Activated gamma-delta T cell (primary cell): ENCODE measurements at places on chromosomes 5 and 9.

- no peak for DNase-seq
Observed at GRCh38 chr5:178519155-178519554, 71.0 kb downstream of the COL23A1 start.

DNA sequence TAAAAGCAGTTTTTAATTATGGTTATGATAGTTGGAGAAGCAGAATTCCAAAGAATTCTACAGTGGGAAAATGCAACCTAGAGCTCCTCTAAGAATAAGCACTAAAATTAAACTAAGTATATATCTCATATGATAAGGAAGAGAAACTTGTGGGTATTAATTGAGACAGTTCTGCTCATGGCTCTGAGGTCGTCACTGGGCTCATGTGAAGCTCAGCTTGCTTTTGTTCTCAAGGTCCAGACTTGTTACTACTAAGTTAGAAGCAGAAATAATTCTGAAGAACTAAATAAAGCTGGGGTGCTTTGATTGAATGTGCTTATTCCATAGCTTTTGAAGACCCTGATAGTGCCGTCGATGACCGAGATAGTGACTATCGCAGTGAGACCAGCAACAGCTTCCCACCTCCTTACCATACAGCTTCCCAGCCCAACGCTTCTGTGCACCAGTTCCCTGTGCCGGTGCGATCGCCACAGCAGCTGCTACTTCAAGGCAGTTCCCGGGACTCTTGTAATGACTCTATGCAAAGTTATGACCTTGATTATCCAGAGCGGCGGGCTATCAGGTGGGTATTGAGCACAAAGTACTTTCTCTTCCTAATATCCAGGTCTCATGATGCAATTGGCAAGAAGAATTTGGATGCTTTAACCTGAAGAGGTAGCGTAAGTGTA is 133.7 kb downstream of the UNC13B start:
- DNase-seq = no peak

DNA sequence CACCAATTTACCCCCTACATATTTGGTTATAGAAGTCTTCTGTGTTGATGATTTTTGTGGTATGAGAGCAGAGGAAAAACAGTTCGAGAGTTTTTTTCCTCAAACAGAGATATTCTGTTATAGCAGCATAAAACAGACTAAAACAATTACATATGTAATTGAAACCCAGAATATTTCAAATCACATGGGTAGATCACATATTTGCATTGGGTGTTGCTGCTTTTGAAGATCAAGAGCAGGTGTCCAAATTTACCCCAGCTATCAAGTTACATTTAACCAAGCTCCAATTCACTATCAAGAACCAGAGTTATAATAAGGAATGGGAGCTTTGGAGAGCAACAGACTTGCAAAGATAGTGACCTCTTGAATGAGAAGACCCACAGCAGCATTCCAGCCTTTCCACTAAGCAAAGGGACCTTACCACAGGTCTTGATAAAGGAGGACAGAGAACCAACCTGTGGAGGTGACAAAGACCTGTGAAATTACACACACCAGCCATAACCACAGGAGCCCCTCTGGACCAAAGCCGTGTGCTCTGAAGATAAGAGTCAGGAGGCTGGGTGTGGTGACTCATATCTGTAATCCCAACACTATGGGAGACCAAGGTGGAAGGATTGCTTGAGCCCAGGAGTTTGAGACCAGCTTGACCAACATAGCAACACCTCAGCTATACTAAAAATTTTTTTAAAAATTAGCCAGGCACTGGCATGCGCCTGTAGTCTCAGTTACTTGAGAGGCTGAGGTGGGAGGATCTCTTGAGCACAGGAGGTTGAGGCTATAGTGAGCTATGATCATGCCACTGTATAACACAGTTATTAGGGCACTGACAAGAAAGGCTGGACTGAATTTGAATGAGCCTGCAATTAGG is 4.0 kb upstream of the CCL28 start:
- no peak for DNase-seq

DNA sequence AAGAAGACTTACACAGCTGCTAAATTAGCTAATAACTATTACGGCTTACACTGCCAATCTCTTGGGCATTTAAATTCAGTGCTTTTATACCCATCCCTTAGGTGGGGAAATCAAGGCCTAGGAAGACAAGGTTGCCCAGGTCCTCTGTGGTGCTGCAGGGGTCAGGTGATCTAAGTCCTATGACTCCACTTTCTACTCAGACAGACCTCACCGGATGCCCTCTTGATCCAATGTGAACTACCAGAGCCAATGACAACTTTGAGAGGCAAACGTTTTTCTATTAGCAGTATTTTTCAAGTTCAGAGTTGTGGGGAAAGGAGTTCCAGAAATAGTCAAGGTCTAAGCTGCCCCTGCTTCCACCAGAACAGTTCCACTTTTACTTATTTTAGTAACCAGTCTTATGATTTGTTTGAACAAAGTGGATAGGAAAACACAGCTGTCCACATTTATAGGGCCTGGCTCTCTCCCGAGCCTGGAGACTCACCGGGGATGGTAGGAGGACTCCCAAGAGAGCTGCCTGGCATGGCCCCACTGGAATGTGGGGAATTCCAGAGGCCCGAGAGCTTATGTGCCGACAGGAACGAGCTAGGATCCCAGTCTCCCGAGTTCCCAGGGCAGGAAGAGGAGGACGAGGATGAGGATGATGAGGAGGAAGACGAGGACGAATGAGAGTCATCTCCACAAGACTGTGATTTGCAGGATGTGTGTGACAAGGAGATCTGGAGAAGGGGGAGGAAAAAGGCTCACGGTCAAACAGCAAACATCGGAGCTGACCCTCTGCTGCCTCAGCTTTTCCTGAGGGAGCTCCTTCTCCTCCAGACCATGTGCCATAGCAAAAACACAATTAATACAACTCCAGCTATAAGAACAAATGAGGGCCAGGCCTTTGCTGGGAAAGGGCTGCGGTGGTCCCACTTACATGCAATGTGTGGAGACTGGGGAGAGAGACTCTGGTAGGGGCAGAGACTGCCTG is 16.7 kb downstream of the FAM193B start:
- no peak for DNase-seq

DNA sequence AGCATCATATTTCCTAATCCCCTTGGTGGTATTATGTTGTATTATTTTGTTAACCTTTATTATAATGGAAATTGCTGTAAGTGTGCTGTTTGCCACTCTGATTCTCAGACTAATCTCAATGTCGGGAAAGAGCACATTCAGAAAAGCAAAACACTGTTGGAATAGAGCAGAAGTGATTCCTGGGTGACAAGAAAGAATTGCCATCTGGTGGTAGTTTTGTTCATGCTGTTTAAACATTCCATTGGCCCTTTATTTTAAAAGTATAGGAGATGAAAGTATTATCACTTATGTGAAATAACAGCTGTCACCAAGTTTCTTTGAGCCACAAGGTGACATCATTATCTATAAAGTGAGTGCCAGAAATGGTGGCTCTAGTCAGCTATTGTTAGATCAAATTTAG is 301.3 kb upstream of the SGCD start:
- DNase-seq = no peak

DNA sequence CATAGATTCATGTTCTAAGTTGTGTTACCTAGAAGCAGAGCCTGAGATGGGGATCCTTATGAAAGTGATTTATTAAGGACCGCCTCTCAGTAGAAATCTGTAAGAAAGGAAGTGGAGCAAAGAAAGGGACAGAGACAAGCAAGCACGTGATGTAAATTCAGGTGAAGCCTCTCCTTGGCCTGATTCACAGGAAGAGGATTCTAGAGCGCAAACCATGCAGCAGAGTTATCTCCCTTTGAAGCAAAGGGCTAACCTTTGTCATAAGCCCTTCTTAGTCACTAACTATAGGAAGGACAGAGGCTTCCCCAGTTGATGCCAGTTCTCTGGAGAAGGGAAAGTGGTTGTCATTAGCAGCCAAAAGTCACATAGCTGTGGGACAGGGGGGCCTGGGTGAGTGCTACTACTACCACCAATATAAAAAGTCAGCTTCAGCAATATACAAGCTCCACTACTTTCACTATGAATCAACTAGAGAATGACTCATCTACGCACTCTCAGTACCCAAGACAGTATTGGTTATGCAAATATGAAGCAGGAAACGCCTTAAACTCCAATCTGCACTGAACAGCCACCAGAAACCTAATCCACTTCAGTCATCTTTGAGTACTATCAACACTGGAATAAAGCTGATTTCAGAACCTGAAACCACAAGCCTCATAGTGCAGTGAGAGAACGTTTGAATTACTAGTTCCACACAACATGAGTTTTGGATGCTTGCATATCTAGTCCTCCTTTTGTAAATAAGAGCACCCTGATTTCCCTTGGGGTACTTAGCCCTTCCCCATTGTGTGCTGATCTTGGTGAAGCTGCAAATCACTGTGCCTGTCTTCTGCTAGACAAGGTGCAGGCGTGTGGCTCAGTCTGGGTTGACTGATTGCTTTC is 162.7 kb downstream of the ZNF608 start:
- DNase-seq = no peak

DNA sequence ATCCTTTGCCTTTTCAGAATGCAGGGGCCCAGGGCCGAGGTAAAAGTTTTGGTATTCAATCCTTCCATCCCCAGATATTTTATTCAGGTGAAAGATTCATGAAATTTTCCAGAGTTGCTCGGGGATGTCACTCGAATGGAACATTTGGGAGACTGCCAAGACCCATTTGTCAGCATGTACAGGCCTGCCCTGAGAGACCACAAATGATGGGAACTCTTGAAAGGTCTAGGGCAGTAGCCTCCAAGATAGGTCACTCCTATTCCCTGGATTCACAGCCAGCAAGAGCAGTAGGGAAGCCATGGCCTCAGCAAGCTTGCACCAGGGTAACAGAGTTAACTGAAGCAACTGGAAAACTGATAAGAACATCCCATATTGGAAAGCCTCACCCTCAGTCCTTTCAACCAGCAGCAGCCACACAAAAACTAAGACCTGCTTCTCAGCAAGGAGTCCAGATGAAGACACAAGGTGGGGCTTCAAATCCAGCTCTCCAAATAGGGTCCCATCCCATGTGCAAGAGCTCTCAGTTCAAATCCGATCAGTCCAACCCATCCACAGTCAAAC is 12.5 kb downstream of the CARD6 start:
- DNase-seq = no peak
